ENCODE measurements at places on chromosomes 6 and 20.

DNA sequence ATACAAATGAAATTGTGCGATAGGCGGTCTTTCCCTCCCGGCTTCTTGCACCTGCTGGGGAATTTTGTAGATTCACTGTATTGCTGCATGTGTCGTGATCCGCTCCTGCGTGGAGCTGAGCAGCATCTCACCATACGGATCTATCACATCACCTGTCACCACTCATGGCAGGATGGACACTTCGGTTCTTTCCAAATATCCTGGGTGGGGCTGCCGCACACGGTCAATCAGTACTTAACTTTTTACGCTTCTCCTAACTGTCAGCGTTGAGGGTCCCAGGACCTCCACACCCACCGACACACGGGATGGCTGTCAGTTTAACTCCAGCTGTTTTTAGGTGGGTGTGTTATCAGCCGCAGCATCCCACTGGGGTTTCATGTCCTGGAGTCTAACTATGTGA, 19.2 kb downstream of the TAF4 start:
- DNase-seq: no peak

DNA sequence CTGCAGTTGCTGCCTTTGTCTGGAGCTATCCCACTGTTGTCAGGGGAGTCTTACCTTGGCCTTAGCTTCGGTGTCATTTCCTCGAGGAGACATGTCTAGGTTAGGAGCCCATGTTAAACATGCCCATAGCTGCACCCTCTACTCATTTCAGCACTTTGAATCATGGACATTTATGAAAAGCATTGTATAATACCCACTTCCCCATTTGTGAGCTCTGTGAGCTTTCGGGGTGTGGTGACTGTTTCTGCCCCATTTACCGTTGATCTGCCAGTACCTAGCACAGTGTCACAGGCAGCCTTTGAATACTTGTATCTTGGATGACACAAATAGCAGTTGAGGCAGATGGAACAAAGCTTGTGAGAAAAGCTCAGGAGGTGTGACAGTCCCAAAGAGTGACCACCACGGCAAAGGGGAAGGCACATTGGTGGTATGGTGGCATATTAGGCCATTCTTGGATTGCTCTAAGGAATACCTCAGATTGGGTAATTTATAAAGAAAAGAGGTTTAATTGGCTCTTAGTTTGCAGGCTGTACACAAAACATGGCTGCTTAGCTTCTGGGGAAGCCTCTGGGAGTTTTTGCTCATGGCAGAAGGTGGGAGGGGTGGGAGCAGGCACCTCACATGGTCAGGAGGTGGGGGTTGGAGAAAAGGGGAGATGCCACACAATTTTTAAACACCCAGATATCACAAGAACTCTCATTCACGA, 42.0 kb downstream of the JARID2 start:
- peak; percentile 77 for DNase-seq

GRCh38 chr6:15460110-15460727, 202.6 kb downstream of the DTNBP1 start:
- DNase-seq: no peak

- DNase-seq: peak; percentile 31
Measured at GRCh38 chr6:25963426-25964123, 973 bp downstream of the TRIM38 start.

GRCh38 chr20:33674294-33675135, at the start of gene NECAB3:
TSS of gene NECAB3 (minus strand) at chr20:33674428. CDS start at chr20:33674352, 76 bp downstream.
- DNase-seq: peak; percentile 57

DNA sequence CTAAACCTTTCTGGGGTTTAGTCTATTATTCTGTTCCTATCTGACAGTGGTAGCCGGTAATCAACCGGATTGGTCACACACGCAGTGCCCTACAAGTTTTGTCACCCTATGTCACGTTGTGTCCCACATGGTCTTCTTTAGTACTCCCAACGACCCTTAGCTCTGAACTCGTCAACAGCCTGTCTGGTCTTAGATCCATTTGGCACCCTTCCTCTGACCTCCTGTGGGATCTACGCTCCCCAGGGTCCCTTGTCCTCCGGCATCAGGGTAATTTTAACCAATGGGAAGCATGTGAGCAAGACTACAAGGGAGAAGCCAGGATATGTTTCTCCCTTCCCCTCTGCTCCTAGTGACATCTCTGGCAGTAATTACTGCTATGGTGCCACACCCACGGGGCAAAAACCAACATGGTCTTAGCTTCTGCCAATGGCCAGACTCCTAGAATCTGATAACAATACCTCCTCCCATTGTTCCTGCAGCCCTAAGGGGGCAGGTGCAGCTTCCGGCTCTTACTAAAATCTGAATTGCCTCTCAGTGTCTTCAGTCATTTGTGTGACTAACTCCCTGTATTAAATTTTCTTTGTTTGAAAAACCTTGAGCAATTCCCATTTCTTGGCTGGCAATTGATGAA, 56.6 kb downstream of the MAFB start:
- DNase-seq: no peak

GRCh38 chr6:145704143-145704781, 31.1 kb downstream of the EPM2A start:
- no peak for DNase-seq

- DNase-seq: no peak
Measured at GRCh38 chr20:35939264-35939663, 15.0 kb downstream of the SCAND1 start.

GRCh38 chr6:125273965-125274364, 27.8 kb downstream of the HDDC2 start:
- no peak for DNase-seq

GRCh38 chr20:25223179-25223661, 24.7 kb upstream of the PYGB start:
- DNase-seq: no peak

DNA sequence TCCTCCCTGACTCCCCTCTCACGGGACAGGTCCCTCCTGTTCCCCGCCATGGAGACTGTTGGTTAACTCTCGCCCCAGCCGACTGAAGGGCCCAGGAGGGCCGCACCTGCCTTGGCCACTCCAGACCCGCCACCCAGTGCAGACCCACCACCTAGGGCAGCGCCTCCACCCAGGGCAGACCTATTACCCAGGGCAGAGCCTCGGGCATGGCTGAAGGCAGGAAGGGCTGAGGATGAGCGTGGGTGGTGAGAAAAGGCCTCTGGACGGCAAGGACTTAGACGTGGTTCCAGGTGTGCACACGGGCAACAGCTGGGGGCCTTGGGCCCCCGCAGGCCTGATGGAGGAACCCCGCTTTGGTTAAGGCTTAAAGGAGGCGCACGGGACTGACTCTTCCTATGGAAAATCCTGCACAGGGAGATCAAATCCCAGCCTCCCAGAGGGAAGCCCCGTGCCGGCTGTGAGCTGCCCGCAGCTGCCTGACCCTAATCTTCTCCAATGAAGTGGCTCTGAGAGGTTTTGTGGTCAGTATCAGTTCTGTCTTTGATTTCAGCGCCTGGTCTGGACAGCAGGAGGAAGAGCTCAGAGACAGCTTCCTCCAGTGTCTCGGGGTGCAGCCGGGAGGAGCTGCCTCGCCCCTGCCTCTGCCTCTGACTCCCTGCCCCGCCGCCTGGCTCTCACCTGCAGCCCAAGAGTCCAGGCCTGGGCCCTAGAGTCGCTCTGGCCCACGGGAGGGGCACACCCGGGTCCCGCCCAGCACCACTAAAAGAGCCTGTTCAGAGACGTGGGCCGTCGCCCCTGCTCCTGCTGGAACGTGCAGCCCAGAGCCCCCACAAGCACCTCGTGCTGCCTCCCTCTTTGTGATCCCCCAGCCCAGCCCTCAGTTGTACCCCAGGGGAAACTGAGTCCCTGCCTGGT, 12.1 kb upstream of the CHRNA4 start:
- no peak for DNase-seq

- DNase-seq: no peak
Measured at GRCh38 chr6:111823831-111824607, 49.2 kb downstream of the FYN start.

DNA sequence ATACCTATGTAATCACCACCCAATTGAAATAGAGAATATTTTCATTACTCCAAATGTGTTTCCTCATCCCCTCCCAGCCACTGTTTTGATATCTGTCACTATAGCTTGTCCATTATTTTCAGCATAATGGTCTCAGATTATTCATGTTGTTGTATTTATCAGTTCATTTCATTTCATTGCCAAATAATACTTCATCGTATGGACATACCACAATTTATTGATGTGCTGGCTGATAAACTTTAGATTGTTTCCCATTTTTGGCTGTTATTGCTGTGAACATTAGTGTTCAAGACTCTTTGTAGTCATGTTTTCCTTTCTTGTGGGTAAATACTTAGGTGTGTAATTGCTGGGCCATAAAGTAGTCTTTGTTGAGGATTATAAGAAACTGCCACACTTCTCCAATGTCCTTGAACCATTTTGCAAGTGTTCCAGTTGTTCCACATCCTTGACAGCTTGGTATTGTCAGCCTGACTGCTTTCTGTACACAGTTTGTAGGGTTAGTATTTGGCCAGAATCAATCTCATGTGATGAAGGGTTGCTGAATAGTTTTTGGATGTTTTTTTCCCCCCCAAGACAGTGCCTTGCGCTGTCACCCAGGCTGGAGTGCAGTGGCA, 44.3 kb downstream of the JARID2 start:
- no peak for DNase-seq

GRCh38 chr6:4964675-4965561, 38.9 kb downstream of the RPP40 start:
- DNase-seq: no peak

- DNase-seq: no peak
Measured at GRCh38 chr6:154572556-154572955, 62.1 kb upstream of the CNKSR3 start.

DNA sequence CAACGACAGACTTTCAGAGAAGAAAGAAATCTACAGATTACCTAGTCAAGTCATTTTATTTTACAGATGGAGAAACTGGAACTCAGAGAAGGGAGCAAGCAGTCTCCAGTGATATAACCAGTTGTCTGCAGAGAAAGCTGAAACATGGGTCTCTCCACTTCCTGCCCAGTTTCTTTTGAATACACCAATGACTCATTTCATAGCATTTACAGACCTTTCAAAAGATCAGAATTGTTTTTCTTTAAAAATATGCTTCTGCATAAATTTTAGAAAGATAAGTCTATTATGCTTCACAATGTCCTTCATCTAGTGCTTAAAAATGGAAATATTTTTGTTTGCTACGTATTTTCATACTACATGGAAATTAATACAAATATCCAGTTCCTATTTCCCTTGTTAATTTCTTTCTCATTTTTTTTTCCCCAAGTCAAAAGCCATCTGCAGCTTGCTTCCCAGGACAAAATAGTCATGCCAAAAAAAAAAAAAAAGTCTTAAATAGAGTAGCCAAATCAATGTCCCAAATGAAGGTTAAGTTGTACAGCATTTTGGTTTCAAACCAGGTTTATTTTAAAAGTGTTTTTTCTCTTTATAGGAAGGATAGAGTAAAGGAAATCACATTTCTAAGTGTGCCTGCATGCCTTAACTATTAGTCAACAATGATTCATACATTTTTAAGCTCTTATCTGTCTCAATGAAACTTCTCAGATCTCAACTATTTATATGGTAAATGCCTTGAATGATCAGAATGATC, 36.9 kb downstream of the ARHGAP18 start:
- DNase-seq: no peak

GRCh38 chr6:40922281-40922680, 116.7 kb downstream of the UNC5CL start:
- no peak for DNase-seq

DNA sequence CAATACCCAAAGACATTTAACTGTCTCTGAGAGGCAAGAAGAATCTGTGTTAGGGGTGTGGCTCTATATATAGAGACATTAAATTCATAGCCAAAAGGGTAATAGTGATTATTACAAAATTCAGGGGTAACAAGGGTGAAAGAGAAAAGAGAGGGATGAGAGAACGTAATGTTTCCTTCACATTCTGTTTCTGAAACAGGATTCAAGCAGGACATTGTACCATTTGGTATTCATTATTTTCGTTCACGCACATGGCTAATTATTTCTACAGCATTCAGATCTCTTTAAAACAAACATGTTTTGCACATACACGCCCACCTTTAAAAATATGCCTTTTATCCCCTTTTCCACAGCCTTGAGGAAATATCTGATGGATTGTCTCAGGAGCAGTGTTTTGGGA, 122.7 kb downstream of the GMPR start:
- DNase-seq: no peak

DNA sequence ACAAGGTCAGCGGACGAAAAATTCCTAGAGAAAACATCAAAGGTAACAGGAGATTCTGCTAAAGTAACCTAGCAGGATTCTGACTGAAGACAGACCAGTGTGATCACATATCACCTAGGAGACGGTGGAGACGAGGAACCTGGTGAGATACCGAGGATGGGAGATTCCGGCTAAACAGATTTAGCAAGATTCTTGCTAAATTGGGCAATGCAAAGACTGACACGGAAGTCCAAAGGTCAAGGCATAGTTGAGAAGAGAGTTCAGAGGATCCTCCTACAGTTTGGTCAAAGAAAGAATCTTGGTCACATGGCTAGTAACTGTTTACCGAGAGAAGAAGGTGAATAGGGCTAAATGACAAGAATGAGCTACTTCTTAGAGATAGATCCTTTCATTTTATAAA, 61.1 kb downstream of the TMEM170B start:
- DNase-seq: peak; percentile 76

- no peak for DNase-seq
Measured at GRCh38 chr6:82963191-82963925, 102.3 kb downstream of the UBE3D start.

GRCh38 chr6:101402622-101403031, 9.1 kb downstream of the GRIK2 start:
- DNase-seq: no peak

- peak; percentile 45 for DNase-seq
Measured at GRCh38 chr6:157099912-157100593, 223.3 kb downstream of the TMEM242 start.

GRCh38 chr6:7413151-7413823, 23.7 kb downstream of the RIOK1 start:
- no peak for DNase-seq

DNA sequence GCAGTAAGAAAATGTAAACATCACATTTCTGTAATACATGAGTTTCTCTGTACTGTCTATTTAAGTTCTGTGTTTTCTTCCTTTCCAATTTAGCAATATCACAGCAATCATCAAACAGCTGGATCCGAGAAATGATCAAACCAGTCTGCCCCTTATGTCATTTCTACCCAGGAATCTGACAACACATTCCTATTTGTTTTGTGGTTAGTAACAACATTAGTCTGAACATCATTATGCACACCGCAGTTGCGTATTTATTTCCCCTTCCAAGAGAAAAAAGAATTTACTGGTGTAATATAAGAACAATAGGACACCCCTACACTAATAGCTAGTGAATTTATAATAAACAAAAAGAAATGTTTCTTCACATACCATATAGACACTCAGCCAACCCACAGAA, 179.5 kb downstream of the BTBD9 start:
- no peak for DNase-seq

DNA sequence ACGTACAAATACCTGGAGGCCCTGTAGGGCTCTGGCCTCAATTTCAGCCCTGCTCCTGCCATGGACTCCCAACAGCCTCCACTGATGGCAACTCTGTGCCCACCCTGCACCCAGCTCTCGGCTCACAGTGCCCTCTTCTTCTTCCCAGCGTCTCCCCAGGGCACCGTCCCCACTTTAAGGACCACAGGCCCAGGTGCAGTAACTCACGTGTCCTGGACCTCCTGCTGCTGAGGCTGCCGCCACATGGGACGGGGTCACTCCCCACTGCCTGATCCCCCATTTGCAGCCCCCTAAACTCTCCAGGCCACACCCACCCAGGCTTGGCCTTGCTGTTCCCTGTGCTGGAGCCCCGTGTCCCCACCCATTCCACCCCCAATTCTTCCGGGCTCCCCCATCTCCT, 223.4 kb downstream of the PREX1 start:
- no peak for DNase-seq
